ENCODE measurements at places on chromosomes 5 and 9.

- no peak for DNase-seq
These were observed 4.8 kb downstream of the PLK2 start for GRCh38 chr5:58455066-58455465.

GRCh38 chr9:91958174-91958573, 8.1 kb upstream of the ROR2 start:
- DNase-seq, result no peak

- DNase-seq, result no peak
These were observed 20.2 kb upstream of the SPARC start for GRCh38 chr5:151706906-151707305.

DNA sequence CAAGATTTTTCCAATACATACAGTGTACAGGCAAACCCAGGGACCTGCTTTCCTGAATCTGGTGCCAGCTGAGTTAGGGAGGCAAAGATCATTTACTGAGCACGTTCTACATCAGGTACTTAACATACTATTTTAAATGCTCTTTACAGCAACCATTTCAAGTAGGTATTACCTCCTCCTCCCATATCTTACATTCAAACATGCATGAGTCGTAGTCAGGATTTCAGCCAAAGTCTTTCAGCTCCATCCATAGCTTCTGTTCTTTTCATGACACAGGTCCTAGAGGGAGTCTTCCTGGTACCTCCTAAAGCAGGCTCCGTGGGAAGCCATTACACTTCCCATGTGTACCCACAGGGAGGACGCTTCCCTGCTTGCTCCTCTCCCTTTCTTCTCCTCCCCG, 11.7 kb downstream of the KCNV2 start:
- no peak for DNase-seq

DNA sequence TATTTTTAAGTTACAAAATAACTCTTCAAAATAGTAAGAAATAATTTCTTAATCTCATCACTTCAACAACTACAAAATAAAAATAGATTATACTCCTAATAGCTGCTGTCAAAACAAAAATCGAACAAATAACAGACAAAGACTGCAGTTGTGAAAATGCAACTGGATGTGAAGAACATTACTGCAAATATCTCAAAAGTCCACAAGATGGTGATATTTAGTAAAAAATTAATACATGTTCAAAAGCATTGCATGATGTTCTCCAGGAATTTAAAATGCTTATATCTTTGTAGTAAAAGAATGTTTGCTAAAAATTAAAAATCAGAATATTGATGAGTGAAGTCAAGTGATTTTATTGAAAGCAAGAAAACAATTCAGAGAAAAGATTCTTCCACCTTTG, 66.2 kb downstream of the MPDZ start:
- no peak for DNase-seq

DNA sequence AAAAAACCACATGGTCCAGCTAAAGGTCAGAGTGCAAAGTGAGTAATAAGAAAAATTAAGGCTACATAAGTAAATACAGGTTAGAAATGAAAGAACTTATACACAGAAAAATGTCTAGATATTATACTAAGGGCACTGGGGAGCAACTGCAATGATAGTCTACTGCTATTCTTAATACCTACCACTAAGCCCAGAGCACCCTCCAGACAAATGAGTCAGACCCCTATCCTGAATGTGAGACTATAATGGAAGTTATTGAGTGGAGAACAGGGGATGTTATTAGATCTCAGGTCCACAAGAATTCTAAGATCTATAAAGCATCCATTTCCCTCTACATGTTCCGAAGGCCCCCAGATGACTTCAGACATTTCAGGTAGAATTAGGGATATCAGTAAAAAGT, 438.3 kb downstream of the PRELID2 start:
- DNase-seq, result no peak

- no peak for DNase-seq
These were observed 470.5 kb downstream of the PLK2 start for GRCh38 chr5:57989378-57989777.

DNA sequence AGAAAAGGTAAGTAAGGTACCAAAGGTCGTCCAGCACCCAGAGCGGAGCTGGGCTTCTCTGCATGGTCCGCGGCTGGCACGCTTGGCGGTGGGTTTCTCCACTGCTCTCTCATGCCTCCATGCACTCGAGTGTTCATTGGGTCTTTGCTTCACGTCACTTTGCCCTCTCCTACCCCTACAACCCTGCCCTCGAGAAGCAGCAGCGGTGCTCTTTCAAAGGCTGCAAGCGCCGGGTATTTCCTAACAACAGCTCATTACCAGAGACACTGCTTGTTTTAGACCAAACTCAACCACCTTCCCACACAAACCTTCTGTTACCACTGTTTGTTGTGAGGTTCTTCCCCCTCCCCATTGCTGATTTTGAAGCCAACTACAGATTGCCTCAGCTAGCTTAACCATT, 21.5 kb upstream of the ZBTB34 start:
- no peak for DNase-seq

- no peak for DNase-seq
These were observed 22.9 kb downstream of the TENT4A start for GRCh38 chr5:6736106-6736505.

DNA sequence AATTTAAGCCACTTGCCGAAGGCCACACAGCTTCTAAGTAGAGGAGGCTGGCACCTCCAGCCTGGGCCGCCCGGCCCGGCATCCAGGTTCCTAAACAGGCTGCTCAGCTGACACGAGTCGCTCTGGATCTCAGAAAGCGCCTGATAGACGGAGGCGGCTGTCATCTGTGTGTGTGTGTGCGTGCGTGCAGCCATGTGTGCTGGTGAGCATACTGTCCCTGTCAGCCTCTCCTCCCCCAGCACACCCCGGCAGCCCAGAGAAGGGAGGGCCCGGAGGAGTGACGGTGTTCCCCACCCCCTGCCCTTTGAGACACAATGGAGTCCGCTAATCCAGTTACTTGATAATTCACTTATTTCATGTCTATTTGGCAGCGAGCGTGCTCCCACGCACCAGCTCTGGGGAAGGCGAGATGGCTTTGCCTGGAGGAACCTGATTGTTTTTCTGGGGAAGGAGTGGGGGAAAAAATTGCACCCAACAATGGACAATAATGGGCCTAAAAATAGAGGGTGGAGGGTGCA, 20.0 kb downstream of the NTNG2 start:
- no peak for DNase-seq

GRCh38 chr5:72205431-72206009, 98.2 kb downstream of the MAP1B start:
- DNase-seq, result no peak

DNA sequence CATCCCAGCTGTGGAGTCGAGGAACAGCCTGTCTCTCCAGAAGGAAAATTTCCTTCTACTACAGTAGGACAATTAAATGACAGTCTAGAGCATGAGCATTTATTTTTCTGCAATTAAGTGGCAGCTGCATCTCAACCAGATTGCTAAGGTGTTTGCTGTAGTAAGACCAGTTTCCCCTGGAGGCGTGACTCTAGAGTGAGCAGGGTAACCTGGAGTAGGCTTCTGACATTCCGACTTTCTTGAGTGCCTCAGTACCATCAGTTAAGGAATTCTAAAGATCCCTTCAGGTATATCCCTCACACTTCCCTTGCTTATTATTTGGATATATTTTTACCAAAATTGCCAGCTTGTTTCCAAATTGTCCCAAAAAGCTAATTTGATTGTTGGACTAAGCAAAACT, 59.2 kb upstream of the IRX2 start:
- DNase-seq, result no peak

- no peak for DNase-seq
These were observed 80.1 kb upstream of the PLEKHG4B start for GRCh38 chr5:11898-12297.

GRCh38 chr5:111386832-111387162, 125.5 kb downstream of the STARD4 start:
- DNase-seq, result no peak

GRCh38 chr9:123406691-123407216, 50.8 kb downstream of the CRB2 start:
- DNase-seq, result no peak

GRCh38 chr9:8867148-8867547, 1067.6 kb upstream of the DMAC1 start:
- DNase-seq, result no peak

GRCh38 chr9:86730163-86730928, 217.0 kb downstream of the GAS1 start:
- DNase-seq, result no peak

- DNase-seq, result peak; percentile 50
These were observed 54.9 kb downstream of the NDST1 start for GRCh38 chr5:150562832-150563231.

GRCh38 chr5:52725808-52726207, 61.9 kb upstream of the ITGA1 start:
- DNase-seq, result no peak

GRCh38 chr9:127883959-127884358, 6.5 kb upstream of the AK1 start:
- DNase-seq, result no peak

DNA sequence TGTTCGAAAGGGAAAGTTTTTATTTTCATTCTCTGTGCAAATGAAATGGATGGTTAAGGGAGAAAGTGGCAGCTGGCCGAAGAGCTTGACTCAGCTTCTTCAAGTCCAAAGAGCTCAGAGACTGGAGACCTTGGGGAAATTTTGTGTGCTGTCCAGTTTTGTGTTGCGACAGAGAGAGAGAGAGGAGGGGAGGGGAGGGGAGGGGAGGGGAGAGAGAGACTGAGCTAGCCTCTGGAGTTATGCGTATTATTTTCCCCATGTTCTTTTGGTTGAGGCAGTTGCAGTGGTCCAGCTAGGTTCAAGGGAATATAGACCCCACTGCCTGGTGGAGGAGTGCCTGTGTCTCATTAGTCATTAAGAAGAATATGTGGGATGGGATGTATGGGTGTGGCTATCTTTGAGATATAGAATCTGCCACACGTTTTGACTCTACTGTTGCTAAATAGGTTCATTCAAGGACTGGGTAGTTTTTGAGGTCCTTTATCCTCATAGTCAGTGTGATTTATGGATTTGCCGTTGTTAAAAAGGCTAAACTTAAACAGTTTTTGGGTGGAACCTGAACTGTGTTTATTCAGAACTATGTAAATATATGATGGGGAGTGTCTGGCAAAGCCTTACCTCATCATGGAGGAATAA, 69.7 kb downstream of the ARHGAP26 start:
- DNase-seq, result no peak

GRCh38 chr9:134663084-134663483, 21.5 kb downstream of the COL5A1 start:
- DNase-seq, result no peak

DNA sequence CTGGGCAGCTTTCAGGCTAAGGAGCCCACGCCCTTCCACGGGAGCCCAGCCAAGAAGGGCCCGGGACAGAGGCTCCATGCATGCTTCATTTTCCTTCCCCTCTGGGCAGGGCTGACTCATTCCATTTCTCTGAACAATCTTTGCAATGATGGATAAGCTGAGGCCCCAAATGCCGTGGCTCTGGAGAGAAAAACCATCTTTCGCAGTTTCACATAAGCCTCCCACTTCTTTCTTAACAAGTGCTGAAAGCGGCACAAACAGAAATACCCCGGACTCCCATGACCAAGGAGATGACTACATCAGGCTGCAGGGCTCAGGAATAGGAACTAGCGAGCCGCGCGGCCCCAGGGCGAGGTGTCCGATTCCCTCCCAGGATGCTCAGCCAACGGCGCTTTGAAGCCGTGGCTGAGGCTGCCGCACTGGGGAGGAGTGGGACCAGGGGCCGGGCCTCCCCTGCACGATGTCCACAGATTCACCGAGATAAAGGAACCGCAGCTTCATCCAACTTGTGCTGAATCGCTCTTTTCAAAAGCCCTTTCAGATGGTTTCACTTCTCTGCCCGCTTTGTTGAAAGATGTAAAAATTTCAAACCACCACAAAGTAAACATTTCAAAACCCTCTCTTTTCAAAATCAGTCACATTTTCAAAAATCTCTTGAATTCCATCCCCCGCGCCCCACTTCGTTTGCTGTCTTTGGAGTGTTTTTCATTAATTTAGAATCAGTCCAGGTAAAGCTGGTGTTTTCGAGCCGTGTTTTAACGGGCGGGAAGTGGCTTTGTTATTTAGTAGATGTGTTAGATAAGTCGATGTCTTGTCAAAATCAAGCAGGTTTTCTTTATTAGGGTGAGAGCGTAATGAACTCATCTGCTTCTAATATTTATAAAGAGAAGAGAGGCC, 96.5 kb upstream of the LMX1B start:
- DNase-seq, result peak; percentile 73

DNA sequence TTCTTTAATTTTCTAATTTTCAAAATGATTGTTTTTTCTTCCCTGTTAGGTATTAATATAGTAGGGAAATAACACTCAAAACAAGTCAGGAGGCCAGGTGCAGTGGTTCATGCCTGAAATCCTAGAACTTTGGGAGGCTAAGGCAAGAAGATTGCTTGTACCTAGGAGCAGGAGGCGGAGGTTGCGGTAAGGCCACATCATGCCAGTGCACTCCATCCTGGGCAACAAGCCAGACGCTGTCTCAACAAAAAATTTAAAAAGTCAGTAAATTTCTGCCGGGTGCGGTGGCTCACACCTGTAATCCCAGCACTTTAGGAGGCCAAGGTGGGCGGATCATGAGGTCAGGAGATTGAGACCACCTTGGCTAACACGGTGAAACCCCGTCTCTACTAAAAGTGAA, 10.2 kb upstream of the CDK7 start:
- no peak for DNase-seq

DNA sequence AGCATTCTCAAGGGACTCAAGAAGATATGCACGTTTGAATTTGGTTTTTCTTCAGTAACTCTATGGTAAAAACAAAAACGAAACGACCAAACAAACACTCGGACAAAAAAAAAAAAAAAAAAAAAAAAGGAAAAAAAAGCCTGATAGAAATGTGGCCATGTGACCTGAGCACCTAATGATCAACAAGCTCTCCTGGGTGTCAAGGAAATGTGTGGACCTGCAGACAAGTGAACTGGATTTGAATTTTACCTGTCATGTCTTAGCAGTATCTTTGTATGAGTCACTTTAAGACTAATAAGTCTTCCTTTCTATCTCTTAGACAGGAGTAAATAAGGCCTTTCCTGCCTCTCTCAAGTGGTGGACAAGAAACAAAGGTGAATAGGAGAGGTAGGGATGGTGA, 190.6 kb upstream of the GRIA1 start:
- no peak for DNase-seq

- no peak for DNase-seq
These were observed 942.4 kb downstream of the CDH12 start for GRCh38 chr5:21910731-21911130.

DNA sequence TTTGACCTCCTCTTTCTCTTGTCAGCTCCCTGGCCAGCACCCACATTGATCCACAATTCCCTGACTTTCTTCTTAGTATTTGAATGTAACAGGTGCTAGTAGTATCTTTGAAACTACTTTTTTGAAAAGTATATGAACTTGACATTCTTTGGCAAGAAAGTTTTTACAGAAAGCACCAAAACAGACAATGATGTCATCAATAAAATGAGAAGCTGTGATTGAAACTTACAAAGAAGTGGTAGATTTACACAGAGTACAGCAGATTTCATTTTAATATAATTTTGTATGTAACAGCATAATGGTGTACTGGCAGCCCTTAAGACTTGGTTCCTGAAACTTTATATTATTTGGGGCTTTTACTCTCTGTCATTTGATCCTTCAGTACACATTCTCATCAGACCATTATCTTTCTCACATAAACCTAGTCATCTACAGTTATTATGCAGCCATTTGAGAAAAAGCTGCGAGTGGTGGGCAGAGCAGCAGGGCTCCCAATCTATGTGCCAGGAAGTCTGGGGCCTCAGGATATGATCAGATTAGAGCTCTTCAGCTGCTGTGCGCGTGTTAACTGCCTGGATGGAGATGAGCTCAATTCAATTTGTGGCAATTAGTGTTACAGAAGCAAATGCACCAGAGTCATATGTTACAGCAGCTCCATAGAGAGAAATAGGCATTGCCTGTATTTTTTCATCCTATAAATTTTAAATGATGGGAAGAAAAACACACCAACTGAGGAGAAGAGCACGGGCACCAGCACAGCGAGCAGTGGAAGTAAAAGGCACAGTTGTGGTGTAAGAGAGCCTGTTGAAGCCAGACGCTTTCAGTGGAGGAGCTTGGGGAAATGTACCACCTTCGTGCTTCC, 126.1 kb downstream of the STARD4 start:
- no peak for DNase-seq
